ENCODE measurements at places on chromosomes 1 and 21.

DNA sequence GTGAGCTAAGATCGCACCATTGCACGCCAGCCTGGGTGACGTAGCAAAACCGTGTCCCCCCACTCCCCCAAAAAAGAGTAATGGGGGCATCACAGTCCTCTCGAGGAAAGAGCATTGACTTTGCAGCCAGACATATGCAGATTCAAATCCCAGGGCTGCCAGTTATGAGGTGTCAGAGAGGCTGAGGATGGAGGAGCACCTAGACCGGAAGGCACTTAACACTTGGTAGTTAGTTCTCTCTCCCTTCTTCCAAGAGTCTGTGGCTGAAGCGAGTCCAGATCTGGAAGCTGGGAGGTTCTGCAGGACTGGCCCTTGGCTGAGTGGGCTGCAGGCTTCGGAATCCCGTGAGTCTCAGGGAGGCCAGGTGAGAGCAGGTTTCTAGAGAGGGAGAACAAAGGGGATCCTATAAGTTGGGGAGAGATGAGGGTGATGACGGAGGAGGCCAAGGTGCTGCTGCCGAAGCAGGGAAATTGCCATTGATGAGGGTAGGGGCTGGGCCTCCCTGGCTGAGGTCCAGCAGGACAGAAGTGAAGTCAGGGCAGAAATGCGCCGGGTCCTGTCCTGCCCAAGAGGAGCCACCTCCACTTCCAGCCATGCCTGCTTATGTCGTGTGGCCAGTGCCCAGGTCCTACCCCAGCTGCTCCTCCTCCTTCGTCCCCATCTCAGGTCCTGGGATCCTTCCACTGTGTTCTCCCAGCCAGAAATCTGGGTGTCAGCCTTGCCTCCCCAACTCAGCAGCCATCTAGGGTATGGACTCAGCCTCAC is 13.3 kb upstream of the SPOCD1 start:
- no peak overlapping the region for H3K27ac ChIP-seq
- no peaks in the 10 kb centered on the region for H3K36me3 ChIP-seq
- H3K27me3 ChIP-seq: no peaks in the 10 kb centered on the region
- no peak overlapping the region for H3K4me3 ChIP-seq
- DNase-seq: no peak

DNA sequence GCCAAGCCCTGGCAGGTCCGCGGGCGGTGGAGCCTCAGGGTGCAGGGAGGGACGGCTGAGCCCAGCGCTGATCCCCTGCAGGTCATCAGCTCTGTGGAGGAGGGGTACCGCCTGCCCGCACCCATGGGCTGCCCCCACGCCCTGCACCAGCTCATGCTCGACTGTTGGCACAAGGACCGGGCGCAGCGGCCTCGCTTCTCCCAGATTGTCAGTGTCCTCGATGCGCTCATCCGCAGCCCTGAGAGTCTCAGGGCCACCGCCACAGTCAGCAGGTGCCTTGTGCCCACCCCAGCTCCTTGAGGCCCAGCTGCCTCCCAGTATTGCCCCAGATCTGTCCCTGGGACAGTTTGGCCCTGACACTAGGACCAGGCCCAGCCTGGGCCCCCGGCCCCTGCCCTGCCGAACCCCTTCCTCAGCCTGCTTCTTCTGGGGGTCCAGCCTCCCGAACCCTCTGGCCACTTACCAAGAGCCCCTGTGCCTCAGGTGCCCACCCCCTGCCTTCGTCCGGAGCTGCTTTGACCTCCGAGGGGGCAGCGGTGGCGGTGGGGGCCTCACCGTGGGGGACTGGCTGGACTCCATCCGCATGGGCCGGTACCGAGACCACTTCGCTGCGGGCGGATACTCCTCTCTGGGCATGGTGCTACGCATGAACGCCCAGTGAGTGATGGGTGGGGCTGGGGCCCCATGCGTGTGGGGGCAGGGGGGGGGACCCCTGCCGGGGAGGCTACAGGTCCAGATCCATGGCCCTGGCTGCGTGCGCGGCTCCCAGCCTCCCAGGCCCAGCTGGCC is 35.4 kb upstream of the C1QA start:
- H3K4me1 ChIP-seq: no peaks in the 10 kb centered on the region
- no peaks in the 10 kb centered on the region for H3K36me3 ChIP-seq
- no peak overlapping the region for H3K27ac ChIP-seq
- no peaks in the 10 kb centered on the region for H3K27me3 ChIP-seq

DNA sequence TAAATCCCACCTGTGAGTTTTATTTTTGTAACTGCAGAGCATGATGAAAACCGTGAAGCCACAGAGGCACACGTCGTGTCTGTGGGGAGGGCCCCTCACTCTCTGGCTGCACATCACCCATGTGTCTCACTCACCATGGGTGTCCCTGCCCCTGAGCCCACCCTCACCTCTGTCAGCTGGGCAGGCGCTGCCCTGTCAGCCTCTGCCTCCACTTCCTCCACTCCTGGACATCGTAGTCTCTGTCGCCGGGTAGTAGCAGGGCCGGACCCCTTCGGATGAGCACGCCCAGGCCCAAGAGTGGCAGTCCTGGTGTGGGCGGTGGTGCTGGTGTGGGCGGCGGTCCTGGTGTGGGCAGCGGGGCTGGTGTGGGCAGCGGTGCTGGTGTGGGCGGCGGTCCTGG is 37.3 kb downstream of the COL18A1 start:
- no peak overlapping the region for H3K4me3 ChIP-seq
- no peaks in the 10 kb centered on the region for H3K4me1 ChIP-seq
- H3K27ac ChIP-seq: no peak overlapping the region
- H3K36me3 ChIP-seq: no peaks in the 10 kb centered on the region

DNA sequence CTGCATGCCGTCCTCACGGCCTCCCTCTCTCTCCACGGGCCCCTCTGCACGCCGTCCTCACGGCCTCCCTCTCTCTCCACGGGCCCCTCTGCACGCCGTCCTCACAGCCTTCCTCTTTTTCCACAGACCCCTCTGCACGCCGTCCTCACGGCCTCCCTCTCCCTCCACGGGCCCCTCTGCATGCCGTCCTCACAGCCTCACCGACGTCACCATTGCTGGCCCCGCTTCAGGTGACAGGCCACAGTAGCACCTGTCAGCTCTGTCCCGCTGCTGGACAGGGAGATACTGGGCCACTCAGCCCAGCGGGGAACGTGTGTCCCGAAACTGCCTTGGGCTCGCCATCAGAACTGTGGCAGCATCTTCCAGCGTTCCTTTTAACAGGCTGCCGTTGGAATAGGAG is 82.8 kb upstream of the COL6A1 start:
- no peak for DNase-seq
- H3K27ac ChIP-seq: no peak overlapping the region
- no peak overlapping the region for H3K4me3 ChIP-seq
- peaks cover 14% of the 10 kb centered on the region for H3K27me3 ChIP-seq
- H3K36me3 ChIP-seq: no peaks in the 10 kb centered on the region

DNA sequence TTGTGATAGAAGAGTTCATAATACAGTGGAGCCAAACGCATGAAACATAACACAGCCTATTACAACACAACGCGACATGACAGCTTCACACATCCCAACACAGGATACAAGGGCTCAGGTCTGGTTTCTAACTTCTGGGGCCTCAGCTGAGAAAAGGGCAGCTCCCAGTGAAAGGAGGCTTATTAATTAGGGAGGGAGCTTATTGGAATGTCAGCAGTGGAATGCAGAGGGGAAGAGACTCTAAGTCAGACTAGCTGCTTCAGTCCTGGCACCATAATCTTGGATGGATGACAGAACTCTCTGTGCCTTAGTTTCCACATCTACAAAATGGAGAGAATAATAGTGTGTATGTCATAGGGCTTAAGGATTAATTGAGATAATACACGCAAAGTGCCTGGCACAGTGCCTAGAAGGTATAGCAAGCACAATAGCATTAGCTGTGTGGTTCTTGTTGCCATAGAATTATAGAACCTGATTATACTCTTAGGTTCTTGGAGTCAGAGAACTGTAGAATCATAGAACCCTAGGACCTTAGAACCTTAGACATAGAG is 22.7 kb upstream of the SLC2A1 start:
- no peak overlapping the region for H3K27ac ChIP-seq
- no peaks in the 10 kb centered on the region for H3K36me3 ChIP-seq
- DNase-seq: no peak
- no peak overlapping the region for H3K4me3 ChIP-seq
- no peaks in the 10 kb centered on the region for H3K4me1 ChIP-seq

DNA sequence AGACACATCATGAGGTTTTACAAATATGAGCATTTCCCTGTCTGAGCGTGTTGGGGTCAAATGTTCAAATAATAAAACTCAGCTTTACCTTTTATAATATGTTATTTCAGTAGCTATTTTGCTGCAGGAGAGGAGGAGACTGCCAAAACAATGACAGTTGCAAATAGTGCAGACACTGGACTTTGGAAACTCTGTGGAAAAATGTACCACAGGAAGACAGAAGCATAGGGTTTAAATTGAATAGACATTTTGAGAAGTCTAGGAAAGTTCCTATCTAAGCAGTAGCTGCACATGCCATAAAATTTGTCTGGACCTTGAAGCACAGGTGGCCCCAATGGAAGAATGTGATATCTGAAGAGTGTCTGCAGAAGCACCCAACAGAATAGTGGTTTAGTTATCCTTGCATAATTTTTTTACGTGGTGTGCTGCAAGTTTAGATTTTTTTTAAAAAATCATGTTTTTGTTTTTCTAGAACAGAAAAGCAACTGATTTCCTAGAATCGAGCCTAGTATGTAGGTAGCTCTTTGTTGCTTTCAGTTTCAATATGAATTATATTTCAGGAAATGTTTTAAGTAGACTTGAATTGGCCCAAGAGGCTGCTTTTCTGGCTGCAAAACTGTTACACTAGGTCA is 14.0 kb upstream of the GBP5 start:
- no peak for DNase-seq
- H3K27me3 ChIP-seq: no peaks in the 10 kb centered on the region
- peak overlapping the region; percentile 11 for H3K4me3 ChIP-seq
- H3K36me3 ChIP-seq: no peaks in the 10 kb centered on the region
- peaks cover 51% of the 10 kb centered on the region for H3K4me1 ChIP-seq

- H3K4me3 ChIP-seq: no peak overlapping the region
- H3K27ac ChIP-seq: no peak overlapping the region
- no peaks in the 10 kb centered on the region for H3K27me3 ChIP-seq
- H3K36me3 ChIP-seq: no peaks in the 10 kb centered on the region
Observed at GRCh38 chr1:212825798-212826452, 21.5 kb downstream of the SPATA45 start.

GRCh38 chr1:1678581-1679380 is 13.8 kb downstream of the SLC35E2B start:
- H3K36me3 ChIP-seq: peaks cover 4% of the 10 kb centered on the region
- peak; percentile 27 for DNase-seq
- H3K4me1 ChIP-seq: peaks cover 6% of the 10 kb centered on the region
- H3K4me3 ChIP-seq: peak overlapping the region; percentile 77

- H3K27me3 ChIP-seq: no peaks in the 10 kb centered on the region
- no peak overlapping the region for H3K4me3 ChIP-seq
- no peaks in the 10 kb centered on the region for H3K36me3 ChIP-seq
- DNase-seq: no peak
- H3K4me1 ChIP-seq: no peaks in the 10 kb centered on the region
Observed at GRCh38 chr21:44382536-44382935, 29.1 kb downstream of the TRPM2 start.

DNA sequence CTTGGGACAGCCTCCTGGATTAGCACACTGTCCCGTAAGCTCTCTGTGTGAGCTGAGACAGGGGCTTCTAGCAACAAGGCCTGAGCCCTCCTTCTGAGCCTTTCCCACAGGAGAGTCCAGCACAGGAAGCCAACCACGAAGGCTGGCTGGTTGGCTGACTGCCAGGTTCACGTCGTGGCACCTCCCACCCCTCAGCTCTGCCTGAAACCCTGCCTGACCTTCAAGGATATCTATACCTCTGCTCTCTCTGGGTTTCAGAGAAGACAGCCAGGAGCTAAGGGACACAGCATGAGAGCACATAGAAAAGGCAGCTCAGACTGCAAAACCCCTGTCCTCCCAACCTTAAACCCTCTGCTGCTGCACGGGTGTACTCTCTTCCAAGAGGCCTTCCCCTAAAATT is 13.9 kb downstream of the DLGAP3 start:
- peaks cover 41% of the 10 kb centered on the region for H3K27me3 ChIP-seq
- H3K4me1 ChIP-seq: peaks cover 10% of the 10 kb centered on the region
- no peak overlapping the region for H3K27ac ChIP-seq
- H3K4me3 ChIP-seq: no peak overlapping the region

DNA sequence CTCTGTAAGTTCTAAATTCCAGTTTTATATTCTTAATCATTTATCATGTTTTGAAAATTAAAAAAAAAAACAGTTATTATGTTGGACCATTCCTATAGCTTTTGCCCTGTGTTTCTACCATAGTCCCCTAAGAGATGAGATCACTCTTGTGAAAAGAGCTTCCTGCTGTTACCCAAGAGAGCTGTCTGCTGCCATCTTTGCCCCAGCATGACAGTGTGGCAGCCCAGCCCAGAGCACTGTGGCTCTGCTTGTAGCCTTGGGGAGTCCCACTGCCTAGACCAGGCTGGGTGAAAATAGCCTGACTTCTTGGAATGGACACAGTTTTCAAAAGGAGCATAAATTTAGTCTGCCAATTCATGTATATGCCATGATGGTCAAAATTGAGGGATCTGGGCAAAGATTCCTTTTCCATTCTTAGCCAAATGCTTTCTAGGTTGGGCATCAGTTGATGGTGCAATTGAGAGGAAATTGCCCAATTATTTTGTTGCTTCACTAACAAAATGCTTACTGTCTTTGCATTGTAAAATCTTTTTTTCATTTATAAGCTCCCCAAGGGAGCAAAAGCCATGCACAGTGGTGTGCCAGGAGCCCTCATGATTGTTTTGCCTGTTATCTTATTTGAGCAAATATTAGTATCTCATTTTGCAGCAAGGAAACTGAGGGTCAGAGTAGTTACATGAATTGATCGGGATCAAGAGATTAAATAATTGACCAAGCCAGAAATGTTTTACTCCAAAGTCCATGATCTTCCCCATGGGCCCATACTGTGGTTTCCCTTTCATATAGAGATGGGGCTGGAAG is 72.8 kb downstream of the ETS2 start:
- no peaks in the 10 kb centered on the region for H3K36me3 ChIP-seq
- H3K4me3 ChIP-seq: no peak overlapping the region
- no peak for DNase-seq
- no peak overlapping the region for H3K27ac ChIP-seq
- H3K4me1 ChIP-seq: no peaks in the 10 kb centered on the region

GRCh38 chr1:51675177-51675780 is 58.4 kb downstream of the OSBPL9 start:
- peaks cover 4% of the 10 kb centered on the region for H3K36me3 ChIP-seq
- no peak overlapping the region for H3K27ac ChIP-seq
- H3K4me3 ChIP-seq: no peak overlapping the region
- no peaks in the 10 kb centered on the region for H3K27me3 ChIP-seq
- H3K4me1 ChIP-seq: no peaks in the 10 kb centered on the region

DNA sequence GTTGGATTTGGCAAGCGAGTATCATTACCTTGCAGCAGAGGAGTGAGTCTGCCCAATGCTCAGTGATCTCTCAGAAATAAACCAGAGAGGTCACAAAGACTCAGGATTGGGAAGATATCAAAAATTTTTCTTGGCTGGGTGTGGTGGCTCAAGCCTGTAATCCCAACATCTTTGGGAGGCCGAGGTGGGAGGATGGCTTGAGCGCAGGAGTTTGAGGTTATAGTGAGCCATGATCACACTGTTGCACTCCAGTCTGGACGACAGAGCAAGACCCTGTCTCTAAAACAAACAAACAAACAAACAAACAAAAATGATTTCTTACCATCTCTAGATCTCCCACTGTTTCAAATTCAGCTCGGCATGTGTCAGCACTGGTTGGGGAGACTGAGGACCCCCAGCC is 13.3 kb upstream of the BECN2 start:
- no peak for DNase-seq
- no peaks in the 10 kb centered on the region for H3K36me3 ChIP-seq
- H3K27me3 ChIP-seq: no peaks in the 10 kb centered on the region
- no peak overlapping the region for H3K4me3 ChIP-seq

All from T-cell (primary cell).